ENCODE measurements at places on chromosomes 3 and 15. TPM values are rescaled to one million over a fixed set of nuclear protein-coding genes. Genes with fewer than 3 reads are reported as not detected.

GRCh38 chr3:187728248-187728647 lies 17.0 kb downstream of the BCL6 start:
- H3K27ac ChIP-seq: no peak overlapping the region
- H3K4me3 ChIP-seq: no peak overlapping the region
- peaks cover 1% of the 10 kb centered on the region for H3K4me1 ChIP-seq
- DNase-seq: no peak

DNA sequence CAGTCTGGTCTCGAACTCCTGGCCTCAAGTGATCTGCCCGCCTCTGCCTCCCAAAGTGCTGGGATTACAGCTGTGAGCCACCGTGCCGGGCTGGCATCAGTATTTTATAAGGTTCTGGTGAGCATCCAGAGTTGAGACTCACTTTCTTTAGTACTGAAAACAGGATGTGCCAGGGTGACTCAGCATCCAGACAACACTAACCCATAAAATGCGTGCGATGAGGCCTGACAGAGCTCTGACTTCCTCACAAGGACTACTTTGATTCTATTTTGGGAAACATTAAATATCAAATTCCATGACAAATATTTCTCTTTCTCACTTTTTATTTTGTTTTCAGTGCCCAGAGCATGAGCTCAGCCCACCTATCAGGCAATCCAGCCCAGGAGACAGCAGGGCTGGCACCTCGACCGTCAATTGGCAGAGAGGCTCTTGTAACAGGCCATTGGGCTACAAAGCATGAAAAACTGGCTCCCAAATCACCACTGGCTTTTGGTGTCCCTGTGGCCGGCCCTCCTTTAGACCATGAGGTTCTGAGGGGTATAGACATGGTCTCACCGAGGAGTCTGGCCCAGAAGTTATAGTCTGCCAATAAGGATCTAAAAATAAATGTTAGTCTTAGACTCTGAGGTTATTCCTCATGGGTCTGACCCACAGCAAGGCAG lies 75.0 kb downstream of the FEM1B start:
- H3K27ac ChIP-seq: peak overlapping the region; percentile 100
- peak; percentile 90 for DNase-seq
- H3K4me3 ChIP-seq: peak overlapping the region; percentile 44
- H3K36me3 ChIP-seq: peaks cover 71% of the 10 kb centered on the region
- no peaks in the 10 kb centered on the region for H3K27me3 ChIP-seq
- H3K4me1 ChIP-seq: peaks cover 68% of the 10 kb centered on the region

DNA sequence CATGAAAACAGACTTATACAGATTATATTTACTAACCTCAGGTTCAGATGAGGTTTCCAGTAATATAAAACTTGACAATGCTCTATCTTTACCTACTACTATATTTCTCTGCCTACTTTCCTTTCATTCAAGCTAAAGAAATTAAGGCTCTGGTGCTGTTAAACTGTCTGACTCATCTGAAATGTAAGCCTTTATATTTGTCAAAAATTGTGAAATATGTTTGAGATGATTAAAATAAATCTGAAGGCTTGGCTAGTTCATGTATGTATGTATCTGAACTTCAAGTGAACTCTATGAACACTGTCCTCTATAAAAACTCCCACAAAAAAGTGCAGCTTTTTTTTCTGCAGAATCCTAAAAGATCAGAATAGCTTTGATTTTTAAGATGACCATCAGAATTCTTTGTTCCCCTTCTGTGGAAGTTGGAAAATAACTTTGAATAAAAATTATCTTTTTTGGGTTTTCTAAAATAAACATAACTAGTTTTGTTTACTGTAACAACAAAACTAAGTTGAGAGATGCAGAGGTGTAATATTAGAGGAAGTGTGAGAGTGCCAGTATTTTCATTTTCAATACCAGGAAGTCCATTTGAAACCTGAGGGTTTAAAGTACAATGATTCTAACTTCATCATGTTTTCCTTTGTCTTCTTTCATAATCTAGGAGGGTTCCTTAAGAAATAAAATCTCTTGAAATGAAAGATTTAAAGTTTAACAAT lies 42.2 kb downstream of the ILDR1 start:
- DNase-seq: no peak
- no peaks in the 10 kb centered on the region for H3K27me3 ChIP-seq
- H3K4me3 ChIP-seq: no peak overlapping the region
- H3K36me3 ChIP-seq: no peaks in the 10 kb centered on the region

GRCh38 chr15:25947323-25948314 lies 84.5 kb upstream of the ATP10A start:
- H3K4me3 ChIP-seq: no peak overlapping the region
- no peaks in the 10 kb centered on the region for H3K36me3 ChIP-seq
- H3K27me3 ChIP-seq: peaks cover 12% of the 10 kb centered on the region

CCDC39 gene
- total RNA-seq: not detected

FANCD2OS gene
- not detected for total RNA-seq

AHSG gene
- not detected for total RNA-seq

NUP210 gene
- 1.5 TPM for total RNA-seq

DNA sequence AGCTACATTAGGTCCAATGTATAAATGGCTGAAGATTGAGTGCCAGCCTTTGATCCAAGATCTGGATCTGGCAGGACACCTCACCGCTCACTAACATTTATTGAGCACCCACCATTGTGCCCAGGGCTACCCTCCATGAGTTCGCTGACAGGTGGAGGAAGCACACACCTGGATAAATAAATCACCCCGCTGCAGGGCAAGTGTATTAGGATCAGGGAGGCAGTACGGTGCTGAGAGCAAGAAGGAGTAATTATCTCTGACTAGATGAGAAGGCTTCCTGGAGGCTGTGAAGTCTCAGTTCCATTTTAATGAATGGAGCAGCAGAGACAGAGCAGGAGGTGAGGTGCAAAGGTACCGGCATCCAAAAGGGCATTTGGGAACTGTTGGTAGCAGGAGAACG lies 104.1 kb downstream of the LIPC start:
- DNase-seq: no peak
- peaks cover 6% of the 10 kb centered on the region for H3K36me3 ChIP-seq
- H3K4me3 ChIP-seq: no peak overlapping the region
- no peak overlapping the region for H3K27ac ChIP-seq
- peaks cover 7% of the 10 kb centered on the region for H3K27me3 ChIP-seq

UQCC5 gene
- total RNA-seq: 18.6 TPM

- DNase-seq: no peak
- no peak overlapping the region for H3K4me3 ChIP-seq
- H3K36me3 ChIP-seq: peaks cover 4% of the 10 kb centered on the region
- H3K27me3 ChIP-seq: no peaks in the 10 kb centered on the region
- H3K4me1 ChIP-seq: peaks cover 16% of the 10 kb centered on the region
These were observed 405.9 kb downstream of the LPP start for GRCh38 chr3:188559856-188560255.

VIPR1 gene
- total RNA-seq: 9.2 TPM

RHOV gene
- 0.46 TPM for total RNA-seq
